Ascending aorta (tissue), 2 donors: ENCODE measurements at places on chromosomes 1 and 21.

DNA sequence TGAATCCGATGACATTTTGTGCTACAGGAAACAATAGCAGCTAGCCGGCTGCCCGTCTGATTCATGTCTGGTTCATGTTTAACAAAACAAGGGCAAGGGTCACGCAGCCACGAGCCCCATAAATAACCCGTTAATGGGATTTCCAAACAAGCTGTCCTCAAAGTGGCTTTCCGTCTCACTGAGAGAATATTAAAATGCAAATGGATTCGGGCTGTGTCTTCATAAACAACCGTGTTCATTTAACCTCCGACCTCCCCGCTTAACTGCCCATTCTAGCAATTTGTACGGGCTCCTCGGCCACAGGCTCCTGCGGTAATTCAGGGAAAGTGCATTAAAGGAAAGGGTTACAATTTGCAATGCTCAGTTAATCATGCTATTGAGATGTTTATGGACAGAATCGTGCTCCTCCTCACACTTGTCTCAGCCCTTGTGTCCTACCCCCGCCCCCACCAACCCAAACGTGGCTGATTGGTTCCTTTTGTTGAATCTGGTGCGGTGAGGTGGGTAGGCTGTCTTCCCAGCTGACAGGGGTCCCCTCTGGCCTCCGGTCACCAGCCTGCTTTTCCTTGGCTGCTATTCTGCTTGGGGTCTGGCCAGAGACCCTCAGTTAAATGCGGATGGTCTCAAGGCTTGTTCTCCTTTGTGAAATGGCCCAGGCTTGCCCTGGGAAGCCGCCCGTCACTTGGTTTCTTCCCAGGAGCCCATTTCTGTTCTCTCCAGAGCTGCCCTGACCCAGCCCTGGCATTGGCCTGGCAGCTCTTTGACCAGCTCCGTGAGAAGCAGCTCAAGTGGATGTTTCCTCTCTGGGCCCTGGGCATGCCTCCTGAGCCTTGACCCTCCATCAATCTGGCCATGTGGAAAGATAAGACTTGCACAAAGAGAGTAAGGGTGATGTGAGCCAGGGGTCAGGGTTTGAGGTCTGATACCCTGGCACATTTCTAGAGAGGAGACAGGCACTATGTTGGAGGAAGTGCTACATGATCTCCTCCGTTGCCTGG lies 200.7 kb upstream of the POU3F1 start:
- DNase-seq = no peak

DNA sequence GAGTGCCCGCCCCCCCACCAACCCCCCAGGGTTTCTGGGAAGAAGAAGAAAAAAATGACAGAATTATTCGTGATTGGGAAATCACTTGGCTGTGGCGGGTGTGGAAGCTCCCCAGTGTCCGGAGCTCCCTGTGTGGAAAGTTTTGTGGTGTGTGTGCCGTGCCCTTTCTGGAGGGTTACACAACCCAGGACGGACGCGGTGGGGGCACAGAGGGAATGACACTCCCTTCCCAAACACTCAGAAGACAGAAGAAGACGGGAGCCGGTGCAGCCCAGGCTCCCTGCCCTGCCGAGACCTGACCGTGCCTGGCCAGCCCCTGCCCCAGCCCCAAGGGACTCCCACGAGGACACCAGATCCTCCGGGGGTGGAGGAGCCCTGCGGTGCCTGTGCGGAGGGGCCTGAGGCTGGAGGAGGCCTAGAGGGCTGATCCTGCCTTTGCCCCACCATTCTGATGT lies 33.0 kb upstream of the ADARB1 start:
- peak; percentile 33 for DNase-seq

- no peak for DNase-seq
Observed at GRCh38 chr1:178937695-178938094, 66.8 kb upstream of the ANGPTL1 start.

DNA sequence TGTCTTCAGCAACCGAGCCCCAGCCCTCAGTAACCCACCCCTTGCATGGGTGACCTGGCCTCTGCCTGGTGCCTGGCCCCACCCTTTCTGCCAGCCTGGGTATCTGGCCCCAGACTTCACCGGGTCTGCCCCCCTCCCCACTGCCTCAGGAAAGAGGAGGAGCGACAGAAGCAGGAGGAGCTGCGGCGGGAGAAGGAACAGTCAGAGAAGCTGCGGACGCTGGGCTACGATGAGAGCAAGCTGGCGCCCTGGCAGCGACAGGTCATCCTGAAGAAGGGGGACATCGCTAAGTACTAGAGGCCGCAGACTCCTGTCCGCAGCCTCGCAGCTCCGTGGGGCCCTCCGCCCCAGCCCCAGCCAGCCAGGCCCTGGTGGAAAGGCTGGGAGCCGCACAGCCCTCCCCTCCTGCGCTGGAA lies 6.1 kb downstream of the TNFRSF25 start:
- DNase-seq = no peak

DNA sequence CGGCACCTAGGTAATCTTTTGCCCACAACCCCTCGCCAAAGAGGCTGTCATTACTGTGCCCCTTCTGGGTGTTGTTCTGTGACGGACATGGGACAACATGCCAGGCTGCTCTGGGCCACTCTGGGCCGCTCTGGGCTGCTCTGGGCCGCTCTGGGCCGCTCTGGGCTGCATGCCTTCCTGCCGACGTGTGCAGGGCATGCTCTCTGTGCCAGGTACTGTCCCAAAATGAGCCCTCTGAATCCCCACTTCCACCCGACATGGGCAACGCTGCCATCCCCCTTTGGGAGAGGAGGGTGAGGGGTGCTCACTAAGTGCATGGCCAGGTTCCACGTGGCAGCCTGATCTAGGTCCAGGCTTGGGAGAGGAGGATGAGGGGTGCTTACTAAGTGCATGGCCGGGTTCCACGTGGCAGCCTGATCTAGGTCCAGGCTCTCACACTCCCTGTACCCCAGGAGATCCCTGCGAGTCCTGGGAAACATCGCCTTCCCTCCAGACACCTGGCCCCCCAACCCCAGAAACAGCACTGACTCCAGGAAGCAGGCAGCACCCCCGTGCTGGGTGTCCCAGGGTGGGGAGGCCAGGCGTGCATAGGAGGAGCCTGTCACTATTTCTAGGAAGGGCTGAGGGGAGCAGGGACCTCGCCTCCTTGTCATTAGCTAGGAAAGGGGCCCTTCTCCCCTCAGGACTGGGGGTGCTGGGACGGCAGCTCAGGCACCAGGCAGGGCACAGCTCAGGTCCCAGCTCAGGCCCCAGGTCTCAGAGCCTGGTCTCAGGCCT lies 16.5 kb downstream of the TTC34 start:
- DNase-seq = peak; percentile 39

- no peak for DNase-seq
Observed at GRCh38 chr1:222582099-222582774, 7.5 kb downstream of the TAF1A start.

- DNase-seq = no peak
Observed at GRCh38 chr21:38842079-38842478, 36.4 kb downstream of the ETS2 start.

GRCh38 chr1:223811634-223812101 lies 34.1 kb downstream of the TP53BP2 start:
- no peak for DNase-seq

DNA sequence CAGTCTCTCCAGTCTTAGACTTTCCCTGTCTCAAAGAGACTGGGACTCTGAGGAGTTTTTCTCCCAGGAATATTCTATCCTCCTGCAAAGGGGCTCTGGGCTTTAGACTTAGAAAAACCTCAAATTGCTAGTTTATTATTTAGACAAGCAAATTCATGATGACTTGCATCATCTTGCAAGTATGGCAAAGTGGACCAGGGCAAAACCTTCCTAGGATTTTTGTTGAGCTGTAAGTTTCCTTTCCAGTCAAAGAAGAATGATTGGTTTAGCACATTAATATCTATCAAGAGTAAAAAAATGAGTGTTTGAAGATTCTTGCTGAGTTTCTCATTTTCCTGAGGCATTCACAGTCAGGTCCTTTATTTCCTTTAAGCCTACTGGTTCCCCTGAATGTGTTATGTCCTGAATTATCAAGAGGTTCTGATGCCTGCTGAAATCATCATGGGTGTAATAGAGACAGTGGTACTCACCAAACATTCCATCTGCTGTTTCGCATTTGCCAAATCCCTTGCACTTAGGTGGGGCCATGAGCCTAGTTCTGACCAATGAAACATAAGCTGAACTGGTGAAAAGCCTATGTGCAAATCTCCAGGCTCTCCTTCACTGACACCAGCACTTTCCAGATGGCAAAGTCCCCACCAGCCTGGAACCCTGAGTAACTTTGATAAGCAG lies 25.2 kb upstream of the SPAG17 start:
- DNase-seq = no peak

DNA sequence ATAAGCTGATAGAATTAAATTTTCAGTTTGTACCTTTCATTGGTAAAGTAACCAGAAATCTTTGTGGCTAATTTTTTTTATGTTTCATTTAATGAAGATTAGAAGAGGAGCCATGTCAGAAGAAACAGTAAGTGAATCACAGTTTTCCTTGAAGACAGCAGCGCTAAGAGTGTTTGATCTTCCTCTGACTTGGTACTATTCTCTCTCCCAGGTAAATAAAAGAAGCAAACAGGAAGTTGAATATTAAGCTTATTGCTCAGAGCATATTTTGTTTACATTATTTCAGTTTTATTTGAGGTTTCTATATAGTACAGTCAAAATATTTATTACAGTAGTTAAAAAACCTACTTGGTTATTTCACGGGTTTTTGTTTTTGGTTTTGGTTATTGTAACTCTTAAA lies 3.7 kb downstream of the MIGA1 start:
- DNase-seq = no peak

- no peak for DNase-seq
Observed at GRCh38 chr1:76433526-76433925, 359.0 kb downstream of the ST6GALNAC3 start.

GRCh38 chr1:87042111-87042811 lies 127.8 kb downstream of the HS2ST1 start:
- no peak for DNase-seq

GRCh38 chr1:81071072-81071858 lies 729.5 kb upstream of the ADGRL2 start:
- no peak for DNase-seq

DNA sequence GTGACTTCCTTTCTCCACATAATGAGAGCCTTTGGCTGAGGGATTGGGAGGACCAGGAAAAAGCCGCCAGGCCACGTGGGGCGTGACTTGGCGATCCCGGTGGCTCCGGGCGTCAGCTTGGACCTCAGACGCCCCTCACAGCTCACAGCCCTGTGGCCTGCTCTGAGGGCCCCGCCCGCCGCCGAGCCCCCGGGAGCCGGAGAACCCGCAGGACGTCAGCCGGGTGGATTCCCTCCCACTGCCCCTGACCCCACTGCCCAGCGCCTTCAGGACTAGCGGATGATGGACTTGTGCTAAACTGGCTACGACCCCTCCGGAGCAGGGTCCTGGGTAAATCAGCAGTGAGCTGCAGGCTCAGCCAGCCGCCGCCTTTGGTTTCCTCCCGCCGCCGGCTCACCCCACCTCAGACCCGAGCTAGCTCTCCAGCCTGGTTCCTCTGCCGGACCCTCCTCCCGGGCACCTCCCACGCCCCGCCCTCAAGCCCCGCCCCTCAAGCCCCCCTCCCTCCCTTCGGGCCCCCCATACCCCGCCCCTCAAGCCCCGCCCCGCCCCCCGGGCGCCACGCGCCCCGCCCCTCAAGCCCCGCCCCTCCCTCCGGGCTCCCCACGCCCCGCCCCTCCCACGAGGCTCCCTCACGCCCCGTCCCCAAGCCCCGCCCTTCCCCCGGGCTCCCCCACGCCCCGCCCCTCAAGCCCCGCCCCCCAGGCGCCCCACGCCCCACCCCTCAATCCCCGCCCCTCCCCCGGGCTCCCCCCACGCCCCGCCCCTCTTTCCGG lies 10.0 kb upstream of the FAAP20 start:
- no peak for DNase-seq

DNA sequence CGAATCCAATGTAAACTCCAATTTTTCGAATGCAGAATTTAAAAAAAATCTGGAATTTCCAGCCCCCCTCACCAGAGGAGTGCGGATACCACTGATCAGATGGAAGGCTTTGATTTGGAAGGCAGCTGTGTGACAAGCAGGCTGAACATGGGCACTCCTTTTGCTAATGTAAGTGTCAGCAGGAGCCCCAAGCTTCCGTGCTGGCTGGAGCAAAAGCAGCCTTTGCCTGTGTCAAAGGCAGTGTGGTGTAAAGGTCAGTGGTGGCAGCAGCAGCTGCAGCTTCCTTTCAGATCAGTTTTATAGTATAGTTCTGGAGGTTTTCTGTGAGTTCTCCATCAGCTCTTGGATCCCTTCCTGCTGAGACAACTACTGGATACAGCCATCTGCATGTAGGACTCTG lies 259.9 kb downstream of the CTH start:
- no peak for DNase-seq

DNA sequence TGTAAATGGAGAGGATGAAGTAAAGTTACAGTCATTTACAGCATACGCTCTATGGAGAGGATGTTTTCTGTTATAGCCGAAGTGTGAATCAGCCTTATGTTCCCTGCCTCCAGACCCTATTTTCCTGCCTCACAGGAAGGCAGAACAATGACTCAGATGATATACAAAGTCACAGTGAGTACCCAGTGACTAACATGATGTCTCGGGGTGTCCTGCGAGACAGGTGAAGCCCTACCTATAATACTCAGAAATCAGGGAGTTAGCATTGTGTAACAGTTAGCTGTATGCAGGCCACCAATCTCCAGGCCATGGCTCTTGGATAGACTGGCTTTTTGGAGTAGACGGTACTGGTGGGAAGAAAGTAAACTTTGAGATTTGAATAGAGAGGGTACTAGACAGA lies 55.6 kb upstream of the FBXO28 start:
- DNase-seq = no peak

- no peak for DNase-seq
Observed at GRCh38 chr1:2104621-2105427, 54.6 kb downstream of the PRKCZ start.

DNA sequence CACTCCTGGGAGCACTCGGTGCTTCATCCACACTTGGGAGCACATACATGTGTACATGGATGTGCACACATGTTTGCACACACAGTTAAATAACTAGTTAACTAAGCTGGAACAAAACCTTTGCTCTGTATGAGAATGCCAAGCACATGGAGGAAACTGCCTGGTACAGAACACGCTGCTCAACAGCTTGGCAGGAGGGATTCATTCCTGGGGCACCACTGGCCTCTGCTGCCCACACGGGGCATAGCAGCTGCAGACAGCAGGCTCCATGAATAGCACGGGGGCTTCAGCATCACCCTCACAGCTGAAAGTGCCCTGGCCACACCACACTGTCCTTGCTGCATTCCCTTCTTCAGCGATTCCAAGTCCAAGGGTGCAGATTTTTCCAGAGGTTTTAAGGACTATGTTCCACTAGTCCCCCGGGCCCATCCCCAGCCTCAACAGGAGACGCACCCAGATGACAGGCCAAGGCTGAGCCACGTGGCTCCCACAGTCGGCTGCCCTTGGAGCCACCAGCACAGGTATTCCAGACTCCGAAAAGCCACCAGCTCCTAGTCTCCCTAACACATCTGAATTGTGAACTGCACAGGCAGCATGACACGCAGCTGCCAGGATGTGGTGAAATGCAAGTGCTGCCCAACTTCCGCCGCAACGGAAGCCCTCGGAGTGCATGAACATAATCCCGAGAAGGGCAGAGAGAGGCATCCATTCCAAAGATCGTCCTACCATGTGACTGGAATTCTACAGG lies 16.9 kb downstream of the NPHP4 start:
- DNase-seq = no peak

DNA sequence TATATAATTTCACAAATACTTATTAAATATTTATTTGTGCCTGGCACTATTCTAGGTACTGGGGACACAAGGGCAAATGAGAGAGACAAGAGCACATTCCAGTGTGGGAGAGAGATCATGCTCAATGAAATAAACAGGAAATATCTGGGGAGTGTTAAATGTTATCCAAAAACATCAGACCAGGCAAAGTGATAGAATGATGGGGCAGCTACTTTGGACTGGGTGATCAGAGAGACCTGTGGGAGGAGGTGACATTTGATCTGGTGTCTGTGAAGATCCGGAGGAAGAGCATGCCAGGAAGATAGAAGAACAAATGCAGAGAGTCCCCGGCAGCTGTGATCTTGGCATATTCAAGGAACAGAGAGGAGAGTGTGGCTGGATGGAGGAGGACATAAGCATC lies 27.5 kb upstream of the GNG12 start:
- DNase-seq = no peak
